Liver (tissue), 10 donors: ENCODE measurements at places on chromosomes 16 and 17.

- H3K4me3 ChIP-seq = no peak overlapping the region
- H3K27ac ChIP-seq = no peak overlapping the region
- no peak for DNase-seq
These were observed 42.7 kb upstream of the CPNE2 start for GRCh38 chr16:57049678-57050077.

GRCh38 chr16:49921791-49922456 is 66.0 kb upstream of the ZNF423 start:
- no peak overlapping the region for H3K27ac ChIP-seq
- H3K36me3 ChIP-seq = no peaks in the 10 kb centered on the region
- no peaks in the 10 kb centered on the region for H3K4me1 ChIP-seq
- H3K4me3 ChIP-seq = no peak overlapping the region

- no peaks in the 10 kb centered on the region for H3K27me3 ChIP-seq
- no peak for DNase-seq
- peaks cover 2% of the 10 kb centered on the region for H3K36me3 ChIP-seq
These were observed 25.1 kb upstream of the ITGA2B start for GRCh38 chr17:44414394-44415155.

DNA sequence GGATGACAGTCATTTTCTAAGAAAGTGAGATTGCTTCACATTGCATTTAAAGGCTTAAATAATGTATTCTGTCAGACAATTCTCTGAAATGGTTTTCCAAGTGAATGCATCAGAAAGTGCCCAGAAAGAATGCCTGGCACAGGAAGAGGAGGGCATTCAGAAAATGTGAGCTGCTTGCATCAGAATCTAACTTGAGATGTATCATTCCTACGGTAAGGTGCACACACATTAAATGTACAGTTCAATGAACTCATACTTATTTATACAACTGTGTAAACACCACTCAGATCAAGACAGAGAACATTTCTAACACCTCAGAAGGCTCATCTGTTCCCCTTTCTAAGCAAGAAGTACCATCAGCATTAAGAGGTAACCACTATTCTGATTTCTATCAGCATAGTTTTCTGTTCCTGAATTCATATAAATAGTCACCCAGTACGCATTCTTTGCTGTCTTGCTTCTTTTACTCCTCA is 638.0 kb downstream of the MAF start:
- DNase-seq = no peak
- no peak overlapping the region for H3K4me3 ChIP-seq
- no peaks in the 10 kb centered on the region for H3K27me3 ChIP-seq
- no peak overlapping the region for H3K27ac ChIP-seq

DNA sequence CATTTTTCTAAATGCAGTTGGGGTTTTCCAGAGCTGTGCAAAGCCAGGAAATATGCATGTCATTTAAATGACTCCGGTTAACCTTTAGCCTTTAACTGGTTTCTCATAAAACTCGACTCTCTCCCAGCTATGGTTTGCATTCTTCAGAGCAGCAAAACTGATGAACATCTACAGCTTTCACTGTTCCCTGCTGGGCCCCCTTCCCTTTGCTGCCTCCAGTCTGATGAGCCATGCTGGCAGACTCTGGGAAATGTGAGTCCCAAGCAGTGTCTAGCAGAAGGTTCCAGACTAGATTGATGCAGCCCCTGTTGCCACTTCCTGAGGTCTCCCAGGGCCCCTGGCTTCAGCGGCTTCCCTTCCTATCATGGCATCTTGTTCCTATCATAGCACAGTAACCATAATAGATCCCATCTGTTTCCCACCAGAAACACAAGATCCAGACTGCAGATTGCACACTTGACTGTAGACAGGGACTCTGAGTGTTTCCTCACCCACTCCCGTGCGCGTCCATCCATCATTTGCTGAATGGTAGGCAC is 135.4 kb downstream of the CLEC16A start:
- H3K27ac ChIP-seq = no peak overlapping the region
- no peak for DNase-seq
- no peaks in the 10 kb centered on the region for H3K27me3 ChIP-seq
- no peaks in the 10 kb centered on the region for H3K4me1 ChIP-seq
- peaks cover 4% of the 10 kb centered on the region for H3K36me3 ChIP-seq

- DNase-seq = no peak
- no peaks in the 10 kb centered on the region for H3K27me3 ChIP-seq
- H3K27ac ChIP-seq = no peak overlapping the region
- no peaks in the 10 kb centered on the region for H3K36me3 ChIP-seq
- H3K4me1 ChIP-seq = peaks cover 2% of the 10 kb centered on the region
These were observed 149.7 kb downstream of the RPTOR start for GRCh38 chr17:80694085-80694991.

- H3K27me3 ChIP-seq = no peaks in the 10 kb centered on the region
- peaks cover 3% of the 10 kb centered on the region for H3K4me1 ChIP-seq
- peak overlapping the region; percentile 36 for H3K27ac ChIP-seq
- H3K4me3 ChIP-seq = no peak overlapping the region
- no peaks in the 10 kb centered on the region for H3K36me3 ChIP-seq
- DNase-seq = no peak
These were observed 16.3 kb upstream of the COX10 start for GRCh38 chr17:14052886-14053615.

- DNase-seq = peak; percentile 34
- no peak overlapping the region for H3K27ac ChIP-seq
- no peaks in the 10 kb centered on the region for H3K36me3 ChIP-seq
- no peaks in the 10 kb centered on the region for H3K4me1 ChIP-seq
- H3K4me3 ChIP-seq = no peak overlapping the region
These were observed 659.9 kb upstream of the SOX9 start for GRCh38 chr17:71460943-71461342.

GRCh38 chr16:81237282-81237681 is 1.2 kb upstream of the BCO1 start:
- peaks cover 6% of the 10 kb centered on the region for H3K4me1 ChIP-seq
- H3K27me3 ChIP-seq = no peaks in the 10 kb centered on the region
- H3K4me3 ChIP-seq = no peak overlapping the region
- H3K36me3 ChIP-seq = no peaks in the 10 kb centered on the region
- DNase-seq = no peak

DNA sequence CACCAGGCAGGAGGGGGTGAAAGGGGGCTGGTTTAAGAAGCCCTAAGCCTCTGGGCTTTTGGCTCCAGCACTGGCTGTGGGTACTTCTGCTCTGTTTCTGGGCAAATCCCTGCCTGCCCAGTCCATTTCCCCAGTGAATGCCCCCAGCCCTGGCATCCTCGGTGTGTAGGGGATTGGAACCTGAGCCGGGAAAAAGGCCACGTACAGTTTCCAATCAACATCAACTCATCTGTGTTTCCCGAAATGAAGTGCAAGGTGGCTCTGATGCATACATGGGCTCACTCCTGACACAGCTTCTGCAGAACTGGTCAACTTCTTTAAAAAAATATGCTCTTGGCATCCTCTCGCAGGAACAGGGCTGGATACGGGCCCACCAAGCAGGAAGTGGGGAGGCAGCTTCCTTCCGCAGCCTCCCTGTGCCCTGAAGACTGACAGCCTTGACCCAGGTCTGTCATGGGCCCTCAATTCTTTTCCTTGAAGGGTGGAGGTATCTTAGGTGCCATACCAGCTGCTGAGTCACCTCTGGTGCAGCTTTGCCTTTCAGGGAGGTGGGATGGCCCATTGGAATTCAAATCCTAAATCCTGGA is 73.3 kb downstream of the N4BP1 start:
- H3K4me1 ChIP-seq = no peaks in the 10 kb centered on the region
- DNase-seq = no peak
- peaks cover 7% of the 10 kb centered on the region for H3K36me3 ChIP-seq
- no peak overlapping the region for H3K4me3 ChIP-seq
- no peaks in the 10 kb centered on the region for H3K27me3 ChIP-seq
- peak overlapping the region; percentile 29 for H3K27ac ChIP-seq

- no peak for DNase-seq
- H3K4me1 ChIP-seq = peaks cover 7% of the 10 kb centered on the region
- H3K4me3 ChIP-seq = no peak overlapping the region
- H3K27ac ChIP-seq = no peak overlapping the region
- H3K27me3 ChIP-seq = no peaks in the 10 kb centered on the region
- no peaks in the 10 kb centered on the region for H3K36me3 ChIP-seq
These were observed 4.6 kb downstream of the COL1A1 start for GRCh38 chr17:50196826-50197225.

GRCh38 chr16:80002261-80002660 is 401.7 kb upstream of the MAF start:
- no peaks in the 10 kb centered on the region for H3K4me1 ChIP-seq
- no peak overlapping the region for H3K4me3 ChIP-seq
- H3K27ac ChIP-seq = no peak overlapping the region

DNA sequence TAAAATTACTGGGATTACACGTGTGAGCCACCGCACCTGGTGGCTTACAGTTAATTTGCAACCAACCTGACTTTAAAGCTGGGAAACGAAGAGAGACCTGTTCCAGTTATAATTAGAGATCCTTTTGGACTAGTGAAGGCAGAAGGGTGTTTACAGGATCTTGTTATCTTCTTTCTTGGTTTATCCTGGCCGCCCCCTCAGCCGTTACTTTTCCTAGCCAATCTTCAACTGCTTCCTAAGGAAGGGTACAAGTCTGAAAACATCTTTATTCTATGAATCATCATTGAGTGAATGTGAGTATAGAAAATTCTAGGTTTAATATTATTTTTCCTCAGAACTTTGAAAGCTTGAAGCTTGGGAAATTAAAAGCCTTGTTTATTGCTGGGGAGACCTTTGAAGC is 286.5 kb downstream of the SLC39A11 start:
- no peak overlapping the region for H3K4me3 ChIP-seq
- H3K36me3 ChIP-seq = no peaks in the 10 kb centered on the region
- no peaks in the 10 kb centered on the region for H3K27me3 ChIP-seq

DNA sequence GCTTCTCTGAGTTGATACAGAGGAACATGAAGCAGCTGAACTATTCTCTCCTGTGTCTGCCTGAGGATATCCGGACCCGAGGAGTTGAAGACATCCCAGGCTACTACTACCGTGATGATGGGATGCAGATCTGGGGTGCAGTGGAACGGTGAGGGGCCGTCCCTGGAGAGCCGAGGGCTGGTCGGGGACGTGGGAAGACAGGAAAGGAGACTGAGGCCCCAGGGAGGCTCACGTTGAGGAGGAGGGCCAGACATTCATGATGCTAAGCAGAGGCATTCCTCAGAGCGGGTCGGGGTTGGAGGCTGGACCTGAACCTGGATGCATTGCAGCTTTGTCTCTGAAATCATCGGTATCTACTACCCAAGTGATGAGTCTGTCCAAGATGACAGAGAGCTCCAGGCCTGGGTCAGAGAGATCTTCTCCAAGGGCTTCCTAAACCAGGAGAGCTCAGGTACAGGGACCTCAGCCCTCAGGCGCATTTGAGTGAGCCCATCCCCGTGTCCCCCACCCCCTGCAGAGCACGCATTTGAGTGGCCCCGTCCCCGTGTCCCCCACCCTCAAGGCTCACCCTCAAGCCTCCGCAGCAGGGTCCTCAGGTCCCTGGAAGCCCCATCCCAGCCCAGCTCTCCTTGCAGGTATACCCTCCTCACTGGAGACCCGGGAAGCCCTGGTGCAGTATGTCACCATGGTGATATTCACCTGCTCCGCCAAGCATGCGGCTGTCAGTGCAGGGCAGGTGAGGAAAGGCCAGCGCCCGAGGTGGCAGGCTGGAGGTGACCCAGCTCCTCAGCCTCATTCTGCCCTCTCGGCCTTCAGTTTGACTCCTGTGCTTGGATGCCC is 8.3 kb downstream of the ALOX15B start:
- no peaks in the 10 kb centered on the region for H3K36me3 ChIP-seq
- no peak overlapping the region for H3K4me3 ChIP-seq
- no peaks in the 10 kb centered on the region for H3K4me1 ChIP-seq
- H3K27me3 ChIP-seq = no peaks in the 10 kb centered on the region

DNA sequence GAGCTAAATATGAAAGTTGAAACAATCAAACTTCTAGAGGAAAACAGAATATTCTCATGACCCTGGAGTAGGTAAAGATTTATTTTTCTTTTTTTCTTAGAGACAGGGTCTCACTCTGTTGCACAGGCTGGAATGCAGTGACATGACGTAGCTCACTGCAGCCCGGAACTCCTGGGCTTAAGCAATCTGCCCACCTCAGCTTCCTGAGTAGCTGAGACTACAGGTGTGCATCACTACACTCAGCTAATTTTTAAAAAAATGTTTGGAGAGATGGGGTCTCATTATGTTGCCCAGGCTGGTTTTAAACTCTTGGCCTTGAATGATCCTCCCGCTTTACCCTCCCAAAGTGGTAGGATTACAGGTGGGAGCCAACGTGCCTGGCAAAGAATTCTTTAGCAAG is 15.5 kb downstream of the IKZF3 start:
- H3K4me3 ChIP-seq = no peak overlapping the region
- no peak for DNase-seq
- no peaks in the 10 kb centered on the region for H3K27me3 ChIP-seq
- no peak overlapping the region for H3K27ac ChIP-seq
- no peaks in the 10 kb centered on the region for H3K4me1 ChIP-seq
- H3K36me3 ChIP-seq = no peaks in the 10 kb centered on the region

- H3K4me1 ChIP-seq = peaks cover 3% of the 10 kb centered on the region
- no peak for DNase-seq
- H3K27ac ChIP-seq = no peak overlapping the region
- H3K36me3 ChIP-seq = peaks cover 30% of the 10 kb centered on the region
- no peaks in the 10 kb centered on the region for H3K27me3 ChIP-seq
These were observed 5.0 kb upstream of the CYBA start for GRCh38 chr16:88655733-88656281.

DNA sequence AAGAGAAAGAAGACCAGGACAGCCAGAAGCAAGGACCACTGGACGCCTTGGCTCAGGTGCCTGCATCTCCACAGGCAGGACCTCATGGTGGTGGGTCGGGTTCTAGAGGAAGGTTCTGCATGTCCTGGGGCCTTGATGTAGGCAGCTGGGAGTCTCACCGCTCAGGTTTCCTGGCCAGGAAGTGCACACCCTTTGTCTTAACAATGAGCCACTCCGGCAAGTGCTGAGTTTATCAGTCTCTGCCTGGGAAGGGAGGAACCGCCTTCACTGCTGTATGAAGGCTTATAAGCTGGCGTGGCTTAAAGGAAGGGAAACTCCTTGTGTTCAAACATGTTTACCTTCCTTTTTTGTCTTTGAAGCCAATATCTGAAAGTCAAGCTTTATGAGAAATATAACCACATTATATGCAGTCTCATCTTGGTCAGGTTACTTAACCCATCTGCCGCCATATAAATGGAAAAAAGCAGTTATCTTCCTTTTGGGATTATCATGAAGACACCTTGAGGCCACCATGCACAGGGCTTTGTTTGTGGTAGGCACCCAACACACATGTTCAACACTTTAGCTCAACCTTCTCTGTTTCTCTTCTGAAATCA is at the start of gene ST6GALNAC1:
Gene ST6GALNAC1, minus strand, starts transcription at position 205 of the 596 bp plus-strand sequence. Its CDS starts 119 bp downstream, at position 86.
- H3K36me3 ChIP-seq = no peaks in the 10 kb centered on the region
- H3K27me3 ChIP-seq = no peaks in the 10 kb centered on the region
- H3K4me1 ChIP-seq = no peaks in the 10 kb centered on the region
- DNase-seq = no peak
- H3K4me3 ChIP-seq = no peak within 1 kb of the TSS
- no peak within 1 kb of the TSS for H3K27ac ChIP-seq

- no peak for DNase-seq
- no peak overlapping the region for H3K27ac ChIP-seq
- no peaks in the 10 kb centered on the region for H3K27me3 ChIP-seq
- no peak overlapping the region for H3K4me3 ChIP-seq
These were observed 47.9 kb downstream of the TOM1L2 start for GRCh38 chr17:17924131-17924856.

- H3K4me1 ChIP-seq = peaks cover 9% of the 10 kb centered on the region
- H3K36me3 ChIP-seq = no peaks in the 10 kb centered on the region
These were observed 1.0 kb upstream of the ATP2A3 start for GRCh38 chr17:3965118-3965800.

GRCh38 chr17:69898601-69899000 is 176.4 kb upstream of the KCNJ16 start:
- H3K4me1 ChIP-seq = no peaks in the 10 kb centered on the region
- H3K4me3 ChIP-seq = no peak overlapping the region
- H3K27ac ChIP-seq = no peak overlapping the region
- no peaks in the 10 kb centered on the region for H3K36me3 ChIP-seq

GRCh38 chr17:7263801-7264078 is 1.5 kb upstream of the CLDN7 start:
- H3K4me3 ChIP-seq = no peak overlapping the region
- H3K4me1 ChIP-seq = peaks cover 17% of the 10 kb centered on the region
- H3K27me3 ChIP-seq = no peaks in the 10 kb centered on the region
- H3K36me3 ChIP-seq = no peaks in the 10 kb centered on the region
- DNase-seq = no peak
